Spinal cord (tissue), 10 donors: ENCODE measurements at places on chromosomes 1 and 21.
A peak's percentile ranks its signal among the peaks of the same experiment; 100 is the strongest.

DNA sequence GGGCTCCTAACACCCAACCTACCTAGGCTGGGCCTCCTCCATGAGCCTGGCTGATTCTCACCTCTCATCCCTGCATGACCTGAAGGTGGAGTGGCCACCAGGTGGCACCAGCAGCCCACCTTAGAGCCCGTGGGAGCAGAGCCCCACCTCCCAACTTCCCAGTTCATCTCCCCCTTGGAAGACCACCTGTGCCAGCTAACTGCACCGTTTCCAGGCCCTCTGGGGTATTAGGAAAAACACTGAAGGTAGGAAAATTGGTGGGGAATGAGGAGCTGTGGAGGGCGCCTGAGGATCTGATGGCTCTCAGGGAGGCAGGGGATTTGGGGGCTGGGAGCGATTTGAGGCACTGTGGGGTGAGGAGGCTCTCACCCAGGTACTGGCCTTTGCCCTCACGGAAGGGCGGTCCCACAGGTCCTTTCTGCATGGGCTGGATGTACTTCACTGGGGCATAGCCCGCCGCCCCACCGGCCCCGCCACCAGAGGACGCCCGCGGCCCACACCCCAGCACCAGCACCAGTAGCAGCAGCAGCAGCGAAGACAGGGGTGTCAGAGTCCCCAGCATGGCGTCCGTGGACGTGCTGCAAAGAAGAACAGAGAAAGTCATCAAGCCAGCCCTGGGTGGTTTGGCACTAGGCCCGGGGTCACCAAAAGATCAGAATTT lies 11.1 kb downstream of the ADPRS start:
- peak; percentile 47 for DNase-seq

GRCh38 chr1:84853741-84854721 lies 39.0 kb downstream of the LPAR3 start:
- no peak for DNase-seq

DNA sequence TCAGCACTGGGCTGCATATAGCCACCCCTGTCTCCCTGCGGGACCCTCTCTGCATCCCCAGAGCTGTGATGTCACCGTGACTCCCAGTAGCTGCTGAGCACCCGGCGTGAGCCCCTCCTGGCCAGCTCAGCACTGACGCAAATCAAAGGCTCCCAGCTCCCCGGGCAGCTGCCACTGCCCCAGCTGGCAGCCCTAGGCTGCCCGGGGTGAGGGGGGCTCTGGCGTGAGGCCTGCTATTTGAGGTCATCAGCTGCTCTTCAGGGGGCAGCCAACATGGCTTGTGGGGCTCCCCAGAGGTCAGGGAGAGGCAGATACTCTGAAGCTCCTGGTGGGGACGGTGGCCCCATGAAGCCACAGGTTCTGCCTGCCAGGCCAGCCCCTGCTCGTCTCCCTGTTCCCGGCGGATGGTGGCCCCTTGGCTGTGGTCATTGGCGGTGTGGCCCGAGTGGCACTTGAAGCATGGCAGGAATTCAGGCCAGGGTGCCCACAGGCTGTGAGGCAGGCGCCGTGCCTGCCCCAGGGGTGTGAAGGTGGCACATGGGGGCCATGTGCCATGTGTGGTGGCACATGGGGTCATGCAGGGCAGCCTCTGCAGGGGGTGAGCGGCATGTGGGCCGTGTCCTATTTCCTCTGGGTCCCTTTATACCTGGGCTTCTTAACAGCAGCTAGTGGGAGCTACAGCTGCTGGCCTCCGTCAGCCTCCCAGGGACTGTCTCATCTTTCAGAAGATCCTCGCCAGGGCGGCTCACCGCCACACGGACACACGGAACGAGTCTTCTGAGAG lies 85.4 kb downstream of the SIK1 start:
- DNase-seq, result no peak

- DNase-seq, result no peak
Observed at GRCh38 chr1:18121072-18121820, 13.6 kb downstream of the IGSF21 start.

DNA sequence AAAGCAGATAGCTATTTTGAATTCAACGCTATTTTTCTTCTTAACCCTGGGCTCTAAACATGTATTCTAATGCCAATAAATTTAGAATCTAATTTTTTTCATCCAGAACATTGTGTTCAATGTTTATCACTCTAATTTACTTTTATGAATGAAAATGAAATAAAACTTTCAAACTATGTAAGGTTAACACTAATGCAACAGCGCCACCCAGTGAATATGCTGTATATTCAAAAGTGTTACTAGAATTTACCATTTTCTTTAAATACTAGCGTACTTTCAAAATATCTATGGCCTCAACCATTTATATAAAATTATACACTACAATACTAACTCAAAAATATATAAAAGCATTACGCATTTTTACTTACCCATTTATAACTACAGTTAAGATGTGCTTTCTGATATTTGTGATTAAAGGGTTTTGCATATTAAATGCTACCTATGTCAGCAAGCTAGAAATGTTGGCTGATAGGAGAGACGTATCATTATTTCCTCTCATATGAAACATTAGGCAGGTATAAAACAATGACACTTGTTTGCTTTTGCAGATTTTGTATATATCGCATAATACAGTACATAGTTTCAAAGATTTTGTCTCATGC lies 5.9 kb upstream of the NUF2 start:
- DNase-seq, result peak; percentile 51

DNA sequence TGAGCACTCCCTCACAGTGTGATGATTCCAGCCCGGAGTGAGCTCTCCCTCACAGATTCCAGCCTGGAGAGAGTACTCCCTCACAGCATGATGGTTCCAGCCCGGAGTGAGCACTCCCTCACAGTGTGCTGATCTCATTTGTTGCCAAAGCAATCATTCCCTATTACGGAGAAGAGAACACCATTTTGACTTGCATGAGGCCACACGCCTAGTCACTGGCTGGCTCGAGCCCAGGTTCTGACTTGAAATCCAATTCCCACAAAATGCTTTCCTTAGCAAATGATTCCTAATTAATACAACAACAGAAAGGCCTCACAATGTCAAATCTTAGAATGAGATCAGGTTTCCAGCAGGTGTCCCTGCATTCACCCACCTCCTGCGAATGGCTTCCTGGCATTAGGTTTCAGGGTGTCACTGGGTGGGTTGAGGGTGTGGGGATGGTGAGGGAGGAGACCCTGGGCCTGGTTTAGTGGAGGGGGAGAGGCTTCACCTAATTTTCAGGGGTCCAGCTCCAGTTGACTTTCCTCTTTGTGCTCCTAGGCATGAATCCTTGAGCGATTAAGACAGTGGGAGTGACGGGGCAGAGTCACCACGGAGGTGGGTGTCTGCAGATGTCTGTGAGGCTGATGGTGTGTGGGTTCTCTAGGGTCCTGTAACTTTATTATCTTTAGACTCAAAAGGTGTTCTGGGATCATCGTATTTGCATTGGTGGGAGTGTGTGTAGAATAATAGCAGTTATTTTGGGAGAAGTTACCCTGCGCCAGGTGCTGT lies 158.5 kb downstream of the KCNJ6 start:
- DNase-seq, result no peak

- no peak for DNase-seq
Observed at GRCh38 chr1:11482701-11483479, 3.9 kb downstream of the DISP3 start.

DNA sequence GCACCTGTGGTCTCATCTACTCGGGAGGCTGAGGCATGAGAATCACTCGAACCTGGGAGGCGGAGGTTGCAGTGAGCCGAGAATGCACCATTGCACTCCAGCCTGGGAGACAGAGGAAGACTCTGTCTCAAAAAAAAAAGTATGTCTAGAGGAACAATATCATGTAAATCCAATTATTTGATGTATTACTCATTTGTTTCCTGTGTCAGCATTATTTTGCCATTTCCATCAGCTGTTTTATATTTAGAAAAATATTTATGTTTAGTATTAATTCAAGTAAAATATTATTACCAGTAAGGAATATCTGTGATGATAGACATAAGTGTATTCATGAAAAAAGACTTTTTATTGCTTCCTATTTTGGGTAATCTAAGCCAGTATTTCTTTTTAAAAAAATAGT lies 13.0 kb downstream of the TDRKH start:
- no peak for DNase-seq

- no peak for DNase-seq
Observed at GRCh38 chr1:152739841-152740240, 18.0 kb upstream of the KPRP start.

DNA sequence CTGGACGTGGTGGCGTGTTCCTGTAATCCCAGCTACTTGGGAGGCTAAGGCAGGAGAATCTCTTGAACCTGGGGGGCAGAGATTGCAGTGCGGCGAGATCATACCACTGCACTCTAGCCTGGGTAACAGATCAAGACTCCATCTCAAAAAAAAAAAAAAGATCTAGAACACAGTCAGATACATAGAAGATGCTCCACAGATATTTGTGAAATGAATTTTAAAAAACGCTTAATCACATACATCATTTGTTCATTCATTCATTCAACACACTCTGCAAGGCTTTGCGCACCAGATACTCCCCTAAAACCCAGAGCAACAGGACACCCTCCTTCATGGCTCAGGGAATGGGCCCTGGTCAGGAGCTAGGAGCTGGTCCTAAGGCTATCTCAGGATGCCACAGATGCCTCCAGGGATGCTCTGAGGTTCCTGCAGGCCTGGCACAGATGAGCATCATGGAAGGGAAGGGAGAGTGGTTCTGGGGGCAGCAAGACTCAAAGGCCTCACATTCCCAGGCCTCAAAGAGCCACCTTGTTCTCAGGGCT lies 6.4 kb downstream of the HSPG2 start:
- no peak for DNase-seq

GRCh38 chr21:35282944-35283343 lies 233.8 kb upstream of the RUNX1 start:
- DNase-seq, result no peak

DNA sequence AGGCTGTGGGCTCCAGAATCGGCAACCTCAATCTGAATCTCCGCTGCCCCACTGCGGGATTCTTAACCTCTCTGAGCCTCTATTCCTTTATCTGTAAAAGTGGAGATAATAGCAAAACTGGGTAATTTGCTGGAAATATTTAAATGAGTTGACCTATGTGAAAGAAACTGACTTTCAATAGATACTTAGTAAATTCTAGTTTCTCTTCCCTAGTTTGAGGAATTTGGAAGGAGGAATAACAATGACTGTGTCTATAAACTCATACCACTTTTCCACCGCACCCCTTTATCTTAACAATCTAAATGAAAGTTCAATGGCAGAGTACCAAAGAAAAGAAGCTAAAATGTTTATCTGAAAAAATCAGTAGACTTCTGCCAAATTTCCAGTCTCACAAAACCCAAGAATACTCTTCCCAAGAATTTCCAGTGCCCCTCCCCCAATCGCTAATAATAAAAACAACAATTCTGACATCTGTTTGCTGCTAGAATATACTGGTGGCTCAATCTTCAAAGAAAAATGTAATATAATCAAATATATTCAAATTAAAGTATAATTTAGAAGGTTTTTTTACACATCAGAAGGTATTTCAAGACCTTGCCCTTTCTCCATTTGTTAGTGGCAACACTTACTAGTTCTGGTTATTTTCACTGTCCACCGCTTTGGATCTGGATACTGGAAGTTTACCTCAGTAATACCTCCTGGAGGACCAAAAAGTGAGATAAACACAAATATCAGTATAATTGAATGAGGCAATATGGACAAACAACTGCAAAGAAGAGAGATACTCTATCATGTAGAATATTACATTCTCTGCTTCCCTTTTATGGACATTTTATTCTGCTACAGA lies 171.2 kb downstream of the LTN1 start:
- peak; percentile 32 for DNase-seq

GRCh38 chr1:210499956-210500355 lies 171.3 kb downstream of the HHAT start:
- no peak for DNase-seq

GRCh38 chr1:67647036-67647798 lies 37.8 kb upstream of the GADD45A start:
- DNase-seq, result peak; percentile 63

GRCh38 chr1:66292944-66293343 lies 241.0 kb upstream of the SGIP1 start:
- no peak for DNase-seq

DNA sequence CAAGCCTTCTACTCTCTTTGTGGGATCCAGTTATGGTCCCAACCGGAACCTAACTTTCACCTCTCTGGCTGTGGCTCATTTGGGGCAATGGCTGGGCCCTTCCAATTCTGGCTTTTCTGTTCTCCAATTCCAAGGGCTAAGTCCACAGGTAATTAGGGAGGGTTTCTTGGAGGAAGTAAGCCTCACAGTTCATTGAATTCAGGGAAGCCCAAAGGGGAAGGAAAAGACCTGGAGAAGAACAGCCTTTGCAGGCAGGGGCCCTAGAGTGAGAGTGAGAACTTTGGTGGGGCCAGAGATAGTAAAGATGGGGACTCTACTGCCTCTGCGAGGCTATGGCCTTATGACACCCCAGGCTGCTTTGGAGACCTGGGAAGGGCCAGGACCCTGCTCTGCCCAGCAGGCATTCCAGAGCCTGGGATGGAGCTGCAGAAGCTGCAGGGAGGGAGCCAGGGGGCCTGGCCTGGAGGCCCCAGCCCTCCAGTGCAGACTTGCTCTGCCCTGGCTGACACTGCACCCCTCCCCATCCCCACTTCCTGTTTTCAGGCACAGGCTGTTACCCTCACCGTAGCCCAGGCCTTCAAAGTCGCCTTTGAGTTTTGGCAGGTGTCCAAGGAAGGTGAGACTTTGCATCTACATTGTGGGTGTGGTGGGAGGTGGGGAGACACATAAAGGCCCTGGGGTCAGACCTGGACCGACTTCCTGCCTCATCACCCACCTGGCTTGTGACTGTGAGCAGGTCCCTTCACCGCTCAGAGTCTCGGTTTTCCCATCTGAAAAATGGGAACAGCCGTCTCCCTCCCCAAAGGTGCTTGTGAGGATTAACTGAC lies 18.9 kb downstream of the LDLRAP1 start:
- DNase-seq, result no peak

GRCh38 chr21:23021481-23021880 lies 2023.3 kb downstream of the NCAM2 start:
- no peak for DNase-seq

- DNase-seq, result no peak
Observed at GRCh38 chr1:100928128-100928527, 32.2 kb downstream of the SLC30A7 start.

- no peak for DNase-seq
Observed at GRCh38 chr1:109185357-109185756, 28.4 kb upstream of the SARS1 start.

- DNase-seq, result no peak
Observed at GRCh38 chr1:234313171-234313570, 60.1 kb upstream of the COA6 start.

DNA sequence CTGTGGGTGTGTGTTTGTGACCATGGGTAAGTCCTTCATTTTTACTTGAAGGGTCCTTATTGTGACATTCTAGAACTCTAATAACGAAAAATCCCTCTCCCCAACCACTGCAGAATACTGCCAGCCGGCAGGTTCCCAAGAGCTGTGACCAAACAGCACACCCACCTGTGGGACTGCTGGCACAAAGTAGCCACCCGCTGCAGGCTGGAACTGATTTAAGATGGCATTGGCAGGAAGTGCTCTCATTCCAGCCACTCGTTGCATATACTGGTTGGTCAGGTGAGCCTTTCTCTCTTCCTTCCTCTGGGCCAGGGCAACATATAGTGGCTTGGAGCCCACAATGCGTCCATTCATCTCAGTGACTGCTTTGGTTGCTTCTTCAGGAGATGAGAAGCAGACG lies 11.6 kb downstream of the PABPC4 start:
- no peak for DNase-seq

GRCh38 chr1:183870351-183871077 lies 65.6 kb downstream of the RGL1 start:
- DNase-seq, result no peak
